Stimulated activated CD4-positive, alpha-beta T cell treated with anti-CD3 and anti-CD28 coated beads, Interleukin-4, amount 100 ng/mL, for 1 hour (primary cell): ENCODE measurements at places on chromosomes 13 and 19.

DNA sequence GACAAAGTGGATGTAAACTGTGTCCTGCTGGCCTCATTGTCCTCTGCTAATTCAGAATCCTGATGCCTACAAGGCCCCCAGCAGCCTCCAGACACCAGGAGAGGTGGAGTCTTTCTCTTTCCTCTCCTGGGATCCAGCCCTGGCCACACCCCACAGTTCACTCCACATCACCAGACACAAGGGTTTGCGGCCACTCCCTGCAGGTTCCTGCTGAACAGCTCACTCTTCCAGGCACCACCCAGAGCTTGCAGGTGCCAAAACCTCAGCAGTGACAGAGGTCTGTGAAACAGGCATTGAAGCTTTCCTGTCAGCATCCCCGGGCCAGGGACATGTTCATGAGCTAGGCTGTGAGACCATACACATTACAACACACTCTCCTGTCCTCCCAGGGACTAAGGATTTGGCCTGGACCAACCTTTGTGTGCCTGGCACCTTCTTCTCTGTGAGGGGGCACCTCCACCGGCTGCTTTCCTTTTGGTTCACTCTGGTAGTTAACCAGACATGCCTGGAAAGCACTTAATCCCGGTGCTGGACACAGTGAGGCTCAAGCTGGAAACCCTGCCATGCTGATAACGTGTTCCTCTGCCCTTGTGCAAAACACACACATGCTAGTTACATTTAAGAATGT, 11.1 kb upstream of the ATP12A start:
- DNase-seq = no peak

DNA sequence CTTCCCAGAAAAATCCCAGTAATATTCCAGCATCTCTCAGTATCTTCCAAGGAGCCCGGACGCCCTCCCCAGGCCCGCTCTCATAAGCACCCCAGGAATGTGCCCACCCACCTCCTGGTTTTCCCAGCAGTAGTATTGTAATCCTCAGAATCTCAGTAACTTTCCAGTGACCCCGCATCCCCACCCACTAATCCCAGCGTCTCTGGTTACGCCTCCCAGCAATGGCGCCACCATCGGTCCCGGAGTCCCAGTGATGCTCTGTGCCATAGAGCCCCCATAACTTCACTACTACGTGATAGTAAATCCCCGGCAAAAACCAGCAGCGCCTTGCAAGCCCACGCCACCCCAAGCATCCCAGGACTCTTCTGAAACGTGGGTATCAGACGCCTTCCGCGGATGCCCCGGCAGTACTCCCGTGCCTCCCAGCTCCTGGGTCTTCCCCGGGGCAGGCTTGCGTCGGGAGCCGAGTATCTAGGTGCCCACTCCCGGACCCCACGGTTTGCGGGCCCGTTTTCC, 928 bp upstream of the PNPLA6 start:
- DNase-seq = peak; percentile 45

- DNase-seq = no peak
Observed at GRCh38 chr13:89375839-89376238, 1704.7 kb downstream of the SLITRK5 start.

GRCh38 chr19:21850656-21851255, 14.8 kb upstream of the ZNF43 start:
- DNase-seq = no peak

GRCh38 chr19:32924200-32924599, 47.6 kb downstream of the CEP89 start:
- no peak for DNase-seq

GRCh38 chr13:99796175-99796819, 175.3 kb downstream of the ZIC5 start:
- no peak for DNase-seq

DNA sequence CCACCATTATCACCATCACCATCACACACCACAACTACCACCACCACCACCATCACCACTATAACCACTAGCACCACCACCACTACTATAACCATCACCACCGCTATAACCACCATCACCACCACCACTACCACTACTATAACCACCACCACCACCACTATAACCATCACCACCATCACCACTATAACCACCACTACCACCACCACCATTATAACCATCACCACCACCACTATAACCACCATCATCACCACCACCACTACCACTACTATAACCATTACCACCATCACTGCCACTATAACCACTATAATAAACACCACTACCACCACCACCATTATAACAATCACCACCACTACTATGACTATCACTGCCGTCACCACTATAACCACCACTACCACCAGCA, 173.2 kb downstream of the DCLK1 start:
- DNase-seq = no peak

DNA sequence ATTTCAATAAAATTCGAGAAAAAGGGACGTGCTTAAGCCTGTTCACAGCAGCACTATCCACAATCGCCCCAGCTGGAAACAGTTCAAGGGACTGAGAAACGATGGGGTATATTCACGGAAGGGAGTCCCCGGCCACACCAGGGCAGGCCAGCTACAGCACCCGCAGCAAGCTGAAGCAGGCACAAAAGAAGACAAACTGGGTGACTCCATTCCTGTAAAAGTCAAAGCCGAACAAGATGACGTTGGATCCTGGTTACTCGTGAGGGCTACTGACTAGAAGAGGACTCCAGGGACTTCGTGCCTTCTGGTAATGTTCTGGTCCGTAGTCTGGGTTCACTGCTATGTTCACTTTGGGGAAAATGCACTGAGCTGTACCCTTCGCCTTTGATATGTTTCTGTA, 57.6 kb downstream of the COL4A1 start:
- DNase-seq = no peak

GRCh38 chr13:51834581-51835171, 10.3 kb downstream of the TMEM272 start:
- DNase-seq = no peak

DNA sequence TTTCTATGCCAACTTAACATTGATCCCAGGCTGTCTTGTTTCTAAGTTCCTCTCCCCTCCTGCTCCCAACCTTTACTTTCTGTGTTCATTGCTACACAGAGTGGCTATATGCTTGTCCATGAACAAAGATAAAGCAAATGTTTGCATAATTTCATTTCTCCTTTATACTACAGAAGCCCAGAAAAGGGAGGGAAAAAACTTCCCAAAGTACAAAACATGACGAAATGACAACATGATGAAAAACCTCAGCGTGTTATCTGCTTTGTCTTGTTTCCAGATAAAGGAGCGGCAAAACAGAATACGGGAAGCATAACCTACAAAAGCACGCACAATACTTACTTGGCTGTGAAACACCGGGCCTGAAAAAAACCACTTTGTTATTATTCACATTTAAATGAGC, 336.8 kb downstream of the DNAJC15 start:
- no peak for DNase-seq

GRCh38 chr19:8069096-8069973, 16.8 kb downstream of the CCL25 start:
- DNase-seq = no peak

- no peak for DNase-seq
Observed at GRCh38 chr19:3669947-3670795, 30.1 kb downstream of the PIP5K1C start.

GRCh38 chr19:13010038-13010991, 15.0 kb downstream of the NFIX start:
- DNase-seq = no peak

- DNase-seq = no peak
Observed at GRCh38 chr19:41298348-41298964, 11.5 kb upstream of the CCDC97 start.

DNA sequence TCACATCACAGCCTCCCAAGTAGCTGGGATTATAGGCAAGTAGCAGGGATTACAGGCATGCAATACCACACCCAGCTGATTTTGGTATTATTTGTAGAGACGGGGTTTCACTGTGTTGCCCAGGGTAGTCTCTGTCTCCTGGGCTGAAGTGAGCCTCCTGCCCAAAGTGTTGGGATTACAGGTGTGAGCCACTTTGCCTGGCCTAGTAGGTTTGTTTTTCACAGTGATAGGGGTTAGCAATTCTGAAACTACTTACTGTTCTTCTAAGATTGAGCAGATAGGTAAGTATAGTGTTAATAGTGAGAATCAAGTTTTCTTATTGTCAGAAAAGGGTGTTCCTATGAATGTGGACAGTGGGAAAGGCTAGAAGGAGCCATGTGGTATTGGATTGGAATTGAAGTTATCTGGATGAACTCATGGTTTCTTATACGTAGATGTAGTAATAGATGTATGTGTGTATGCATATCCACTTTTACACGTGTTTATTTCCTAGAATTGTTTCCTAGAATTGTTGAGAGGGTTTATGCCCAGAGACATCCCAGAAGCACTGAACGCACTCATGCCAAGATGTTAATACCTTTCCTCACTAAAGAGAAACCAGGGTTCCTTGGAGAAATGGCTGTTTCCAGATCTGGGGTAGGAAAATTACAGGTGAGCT, 49.1 kb downstream of the SAE1 start:
- DNase-seq = no peak
